ENCODE measurements at places on chromosomes 6 and 20.
A peak's percentile ranks its signal among the peaks of the same experiment; 100 is the strongest.

DNA sequence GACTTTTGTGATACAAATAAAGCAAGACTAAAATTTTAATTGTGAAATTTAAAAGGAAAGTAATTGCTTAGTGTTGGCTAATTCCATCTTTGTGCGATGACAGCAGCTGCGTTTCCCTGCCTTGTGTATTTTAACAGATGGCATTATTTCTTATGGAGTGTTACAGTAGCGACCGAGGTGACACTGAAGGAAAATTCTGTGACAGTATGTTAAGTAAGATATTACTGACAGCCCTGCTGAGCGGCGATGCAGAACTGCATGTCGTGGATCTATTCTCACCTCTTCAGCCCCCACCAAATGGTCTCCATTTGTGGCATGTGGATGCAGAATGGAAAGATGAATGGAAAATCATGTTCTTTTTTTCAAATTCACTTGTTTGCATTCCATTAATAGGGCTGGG, 289.4 kb downstream of the RNF144B start:
- no peak for DNase-seq

DNA sequence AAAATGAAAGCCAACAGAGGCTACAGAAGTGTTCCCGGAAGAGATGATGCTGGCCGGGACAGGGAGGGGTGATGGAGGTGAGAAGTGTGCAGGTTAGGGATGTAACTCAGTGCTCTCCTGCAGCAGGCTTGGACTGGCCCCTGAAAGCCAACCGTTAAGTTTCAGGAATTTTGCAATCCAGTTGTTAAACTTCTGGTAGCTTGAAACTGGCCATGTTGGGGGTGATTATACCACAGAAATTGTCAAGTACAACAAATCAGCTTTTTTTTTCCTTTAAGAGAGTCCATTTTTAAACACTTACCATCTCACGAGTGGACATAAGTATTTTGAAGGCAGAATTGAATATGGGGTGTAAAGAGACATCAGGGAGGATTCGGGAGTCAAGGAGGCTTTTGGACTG, 8.8 kb upstream of the SIRPB1 start:
- no peak for DNase-seq

GRCh38 chr6:38976801-38977500, 71.6 kb upstream of the GLP1R start:
- no peak for DNase-seq

GRCh38 chr20:10667077-10667401, 6.8 kb downstream of the JAG1 start:
- no peak for DNase-seq

GRCh38 chr6:33577718-33578117, 2.4 kb downstream of the BAK1 start:
- no peak for DNase-seq

- DNase-seq = no peak
Observed at GRCh38 chr20:60903325-60903971, 348.6 kb upstream of the CDH4 start.

GRCh38 chr6:122749451-122750050, 30.0 kb upstream of the FABP7 start:
- peak; percentile 12 for DNase-seq

DNA sequence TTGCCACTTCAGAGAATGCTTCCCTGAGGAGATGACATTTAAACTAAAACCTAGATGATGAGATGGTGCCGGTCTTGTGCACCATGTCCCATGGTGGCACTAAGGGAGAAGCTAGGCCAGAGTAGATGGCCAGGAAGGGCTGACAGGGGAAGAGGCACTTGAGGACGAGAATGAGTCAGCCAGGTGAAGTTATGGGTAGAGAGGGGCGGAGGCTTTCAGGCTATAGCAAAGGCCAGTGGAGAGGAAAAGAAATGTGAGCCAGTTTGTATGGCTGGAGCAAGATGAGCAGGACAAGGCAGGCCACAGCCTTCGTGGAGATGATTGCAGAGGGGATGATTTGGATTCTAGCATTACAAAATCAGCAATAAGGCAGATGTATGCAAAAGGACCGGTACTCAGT, 44.7 kb upstream of the ADGRF4 start:
- DNase-seq = no peak

GRCh38 chr6:11900662-11901598, 111.2 kb upstream of the HIVEP1 start:
- peak; percentile 38 for DNase-seq

GRCh38 chr6:167735951-167736288, 90.8 kb upstream of the AFDN start:
- no peak for DNase-seq

All from amniotic epithelial cell (primary cell).